PC-3 (cell line): ENCODE measurements at places on chromosomes 12 and 14. TPM values are rescaled to one million over a fixed set of nuclear protein-coding genes. Genes with fewer than 3 reads are reported as not detected.
A peak's percentile ranks its signal among the peaks of the same experiment; 100 is the strongest.

CIT gene
- total RNA-seq: 58.9 and 112 TPM in 2 replicates

DYNC1H1 gene
- total RNA-seq: 606 and 701 TPM in 2 replicates

SAMD4A gene
- total RNA-seq: 42.9 and 45.2 TPM in 2 replicates

MDM1 gene
- total RNA-seq: 10.4 and 19.2 TPM in 2 replicates

FGF23 gene
- total RNA-seq: not detected in 2 replicates

COX8C gene
- not detected in 2 replicates for total RNA-seq

PKP2 gene
- 12.7 TPM in 2 replicates for total RNA-seq

PLEK2 gene
- 48.0 and 57.2 TPM in 2 replicates for total RNA-seq

TSPAN11 gene
- not detected in 2 replicates for total RNA-seq

DNA sequence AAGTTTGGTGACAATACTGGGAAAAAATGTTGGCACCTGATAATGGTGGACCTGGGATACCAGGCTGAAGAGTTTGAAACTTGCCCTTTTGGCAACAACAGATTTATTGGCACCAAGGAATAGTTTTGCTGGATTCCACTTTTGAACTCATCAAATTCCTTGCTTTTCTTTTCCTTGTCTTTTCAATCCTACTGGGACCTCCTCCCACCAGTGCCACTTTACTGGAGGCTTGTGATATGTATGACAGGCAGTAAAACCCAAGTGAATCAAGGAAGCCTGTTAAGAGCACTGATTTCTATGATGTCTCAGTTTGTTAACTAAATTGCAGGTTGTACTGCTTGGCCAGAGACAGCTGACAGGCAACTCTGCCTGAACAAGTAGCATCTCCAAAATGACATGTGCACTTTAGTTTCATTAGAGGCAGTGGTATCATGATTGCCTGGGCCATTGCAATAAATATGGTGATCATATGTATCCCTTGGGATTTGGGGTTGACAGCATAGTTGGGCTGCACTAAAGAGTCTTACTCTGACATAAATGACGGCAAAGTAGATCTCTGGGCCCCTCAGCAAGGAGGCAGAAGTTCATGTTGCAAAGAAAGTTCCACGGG, 565.4 kb downstream of the DIO2 start:
- no peak overlapping the region for H3K27ac ChIP-seq
- H3K36me3 ChIP-seq: no peaks in the 10 kb centered on the region
- DNase-seq: no peak
- H3K4me1 ChIP-seq: no peaks in the 10 kb centered on the region

DNA sequence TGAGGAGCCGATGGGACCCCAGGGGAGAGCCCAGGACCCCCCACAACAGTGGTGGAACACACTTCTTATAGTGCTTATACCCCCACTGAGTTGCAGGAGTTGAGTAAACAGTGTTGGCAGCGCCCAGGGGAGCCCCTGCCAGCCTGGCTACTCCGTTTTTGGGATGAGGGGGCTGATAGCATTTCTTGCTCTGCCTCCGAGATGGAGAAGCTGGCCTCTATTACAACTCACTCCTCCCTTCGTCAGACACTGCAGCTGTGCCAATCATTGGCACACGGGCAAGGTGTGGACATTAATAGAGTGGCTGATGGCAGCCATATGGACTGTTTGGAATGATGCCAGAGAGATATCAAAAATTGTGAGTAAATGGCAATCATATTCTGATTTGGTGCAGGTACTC, 94.9 kb upstream of the TMPO start:
- H3K36me3 ChIP-seq: no peaks in the 10 kb centered on the region
- DNase-seq: no peak
- H3K4me1 ChIP-seq: peaks cover 20% of the 10 kb centered on the region
- H3K27ac ChIP-seq: no peak overlapping the region
- H3K4me3 ChIP-seq: no peak overlapping the region
- H3K27me3 ChIP-seq: no peaks in the 10 kb centered on the region

GRCh38 chr12:92987846-92988621, 58.9 kb upstream of the EEA1 start:
- H3K36me3 ChIP-seq: no peaks in the 10 kb centered on the region
- no peak overlapping the region for H3K27ac ChIP-seq
- DNase-seq: no peak

- no peaks in the 10 kb centered on the region for H3K36me3 ChIP-seq
- DNase-seq: peak; percentile 64
- H3K4me1 ChIP-seq: peaks cover 21% of the 10 kb centered on the region; the same call in 1 of the 2 replicates
- H3K4me3 ChIP-seq: no peak overlapping the region
Observed at GRCh38 chr12:121709478-121709961, 3.0 kb upstream of the TMEM120B start.

GRCh38 chr12:76768576-76768975, 4.7 kb downstream of the ZDHHC17 start:
- no peaks in the 10 kb centered on the region for H3K27me3 ChIP-seq
- no peaks in the 10 kb centered on the region; the same call in 1 of the 2 replicates for H3K36me3 ChIP-seq
- peaks cover 15% of the 10 kb centered on the region; the same call in 1 of the 2 replicates for H3K4me1 ChIP-seq
- no peak overlapping the region for H3K27ac ChIP-seq
- no peak overlapping the region for H3K4me3 ChIP-seq

DNA sequence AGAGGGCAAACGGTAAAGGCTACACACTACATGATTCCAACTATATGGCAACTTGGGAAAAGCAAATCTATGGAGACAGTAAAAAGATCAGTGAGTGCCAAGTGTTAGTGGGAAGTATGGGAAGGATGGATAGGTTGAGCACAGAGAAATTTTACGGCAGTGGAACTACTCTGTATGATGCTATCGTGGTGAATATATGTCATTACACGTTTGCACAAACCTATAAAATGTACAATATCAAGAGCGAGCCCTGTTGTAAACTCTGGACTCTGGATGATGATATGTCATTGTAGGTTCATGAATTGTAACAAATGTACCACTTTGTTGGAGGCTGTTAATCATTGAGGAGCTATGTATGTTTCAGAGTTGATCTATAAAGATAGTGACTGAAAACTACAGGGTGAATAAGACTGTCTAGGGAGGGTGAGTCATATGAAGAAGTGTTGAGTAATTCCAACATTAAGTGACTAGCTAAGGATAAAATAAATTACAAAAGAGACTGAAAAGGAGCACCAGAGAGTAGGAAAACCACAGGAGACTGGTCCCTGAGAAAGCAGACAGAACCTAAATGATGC, 349.2 kb upstream of the LMO3 start:
- H3K27me3 ChIP-seq: no peaks in the 10 kb centered on the region
- H3K4me1 ChIP-seq: peaks cover 11% of the 10 kb centered on the region
- no peaks in the 10 kb centered on the region for H3K36me3 ChIP-seq
- DNase-seq: peak; percentile 79
- H3K4me3 ChIP-seq: no peak overlapping the region

DNA sequence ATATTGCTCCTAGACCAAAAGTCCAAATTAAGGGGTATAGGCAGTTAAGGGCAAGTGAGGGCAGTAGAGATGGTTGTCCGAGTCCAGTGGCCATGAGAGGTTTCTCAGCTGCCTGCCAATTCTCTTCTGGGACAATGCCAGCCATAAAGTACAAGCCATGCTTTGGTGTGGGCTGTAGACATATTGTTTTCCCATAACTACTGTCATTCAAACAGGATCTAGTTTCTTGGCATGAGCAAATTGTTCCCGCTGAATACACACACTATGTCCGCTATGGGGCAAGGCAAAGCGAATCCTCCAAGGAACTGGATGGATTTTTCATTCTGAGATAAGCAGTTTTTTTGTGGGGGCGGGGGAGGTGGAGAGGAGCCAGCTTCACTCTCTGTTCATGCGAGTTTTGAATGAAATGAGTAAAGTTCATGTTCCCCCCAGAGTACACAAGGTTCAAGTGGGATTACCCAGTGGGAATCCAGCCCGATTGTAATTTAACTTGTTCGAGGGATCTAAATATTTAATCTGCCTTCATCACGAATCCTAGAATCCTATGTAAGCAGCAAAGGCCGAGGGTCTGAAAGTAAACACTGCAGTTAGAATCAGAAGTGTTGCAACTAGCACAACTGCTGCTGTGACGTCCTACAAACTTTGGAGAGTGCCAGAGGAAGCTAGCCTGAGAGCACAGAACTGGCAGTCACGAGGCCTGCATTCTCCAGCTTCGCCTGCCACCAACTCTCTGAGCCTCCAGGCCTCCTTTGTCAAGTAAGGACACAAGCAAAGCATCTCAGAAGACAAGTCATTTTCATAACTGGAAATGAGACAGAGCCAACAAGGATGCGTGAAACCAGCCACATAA, 137.0 kb downstream of the CRADD start:
- no peak overlapping the region for H3K4me3 ChIP-seq
- H3K4me1 ChIP-seq: peaks cover 10% of the 10 kb centered on the region
- DNase-seq: no peak

DNA sequence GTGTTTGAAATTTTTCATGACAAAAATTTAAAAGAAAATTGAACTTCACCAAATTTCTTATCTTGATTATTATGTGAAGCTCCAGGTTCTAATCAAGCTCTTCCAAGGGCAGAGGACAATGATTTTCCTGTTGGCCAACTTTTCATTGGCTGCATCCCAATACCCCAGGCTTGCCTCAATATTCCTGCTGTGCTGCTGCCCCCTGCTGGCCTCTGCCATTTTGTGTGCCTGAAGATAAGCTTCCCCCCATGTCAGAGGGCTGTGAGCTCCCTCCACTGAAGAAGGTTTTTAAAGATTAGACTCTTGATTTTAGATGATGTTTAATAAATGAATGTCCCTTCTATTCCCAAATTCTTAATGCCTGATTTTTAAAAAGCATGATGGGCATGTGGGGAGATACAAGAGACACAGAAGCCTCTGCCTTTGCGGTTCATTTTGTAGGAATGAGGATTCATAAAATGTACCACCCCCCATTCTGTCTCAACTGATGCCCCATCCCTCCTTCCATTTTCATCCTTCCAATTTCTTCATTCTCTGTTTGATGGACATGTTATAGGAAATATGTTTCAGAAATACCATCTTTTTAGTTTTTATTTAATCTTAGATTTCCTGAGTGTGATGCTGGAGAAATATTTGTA, 76.7 kb upstream of the RGS6 start:
- H3K4me3 ChIP-seq: no peak overlapping the region
- H3K27me3 ChIP-seq: no peaks in the 10 kb centered on the region; the same call in 1 of the 2 replicates
- DNase-seq: peak; percentile 89
- no peaks in the 10 kb centered on the region for H3K36me3 ChIP-seq
- no peak overlapping the region for H3K27ac ChIP-seq

- H3K27me3 ChIP-seq: no peaks in the 10 kb centered on the region
- H3K4me1 ChIP-seq: no peaks in the 10 kb centered on the region
- no peak for DNase-seq
- H3K27ac ChIP-seq: no peak overlapping the region
- H3K36me3 ChIP-seq: peaks cover 8% of the 10 kb centered on the region; the same call in 1 of the 2 replicates
Observed at GRCh38 chr14:103408491-103409155, 23.4 kb downstream of the MARK3 start.

- no peaks in the 10 kb centered on the region for H3K27me3 ChIP-seq
- no peaks in the 10 kb centered on the region for H3K36me3 ChIP-seq
- H3K4me3 ChIP-seq: no peak overlapping the region
- H3K4me1 ChIP-seq: no peaks in the 10 kb centered on the region
- H3K27ac ChIP-seq: no peak overlapping the region
Observed at GRCh38 chr12:39930101-39930500, 175.8 kb downstream of the SLC2A13 start.

DNA sequence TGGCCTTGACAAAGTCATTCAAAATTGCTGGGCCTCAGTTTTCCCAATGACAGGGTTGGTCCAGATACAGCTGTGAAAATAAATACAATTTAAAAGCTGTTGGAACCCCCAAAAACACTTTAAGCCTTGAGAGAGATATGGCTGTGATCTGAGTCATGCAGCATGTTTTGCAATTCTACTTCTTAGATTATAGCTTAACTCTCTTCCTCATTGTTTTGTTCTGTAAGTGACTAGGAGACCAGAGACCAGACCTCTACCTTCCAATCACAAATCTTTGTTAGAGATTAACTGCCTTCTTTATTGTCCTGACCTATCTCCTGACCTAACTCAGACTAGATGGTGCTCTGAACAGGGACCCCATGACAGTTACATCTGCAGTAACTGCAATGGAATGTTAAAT, 198.1 kb downstream of the STXBP6 start:
- no peak for DNase-seq
- H3K4me3 ChIP-seq: no peak overlapping the region
- H3K36me3 ChIP-seq: no peaks in the 10 kb centered on the region
- no peak overlapping the region for H3K27ac ChIP-seq
- peaks cover 11% of the 10 kb centered on the region; the same call in 1 of the 2 replicates for H3K27me3 ChIP-seq

- DNase-seq: peak; percentile 60
- no peak overlapping the region for H3K27ac ChIP-seq
- H3K36me3 ChIP-seq: no peaks in the 10 kb centered on the region
- no peak overlapping the region for H3K4me3 ChIP-seq
- H3K27me3 ChIP-seq: no peaks in the 10 kb centered on the region; the same call in 1 of the 2 replicates
Observed at GRCh38 chr14:74324931-74325361, 22.2 kb upstream of the ABCD4 start.

DNA sequence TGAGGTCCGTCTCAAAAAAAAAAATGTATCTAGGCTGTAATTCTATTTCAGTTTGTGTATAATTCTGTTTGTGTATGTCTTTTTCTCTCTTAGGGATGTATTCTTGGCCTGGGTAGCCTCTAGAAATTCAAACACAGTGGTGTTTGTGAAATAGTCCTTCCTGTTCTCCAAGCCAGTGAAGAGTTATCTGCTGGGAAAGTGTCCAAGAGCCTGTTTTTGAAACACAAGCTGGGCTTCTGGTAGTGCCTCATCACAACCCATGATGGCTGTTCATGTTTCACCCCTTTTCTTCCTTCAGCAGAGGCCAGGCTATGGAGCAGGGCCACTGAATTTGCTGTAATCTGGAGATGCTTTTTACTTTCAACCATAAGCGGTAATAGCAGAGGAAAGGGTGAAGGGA, 14.7 kb downstream of the METTL3 start:
- H3K4me3 ChIP-seq: no peak overlapping the region
- no peaks in the 10 kb centered on the region for H3K4me1 ChIP-seq

- H3K27me3 ChIP-seq: no peaks in the 10 kb centered on the region
- peak overlapping the region; percentile 65 for H3K27ac ChIP-seq
- H3K4me3 ChIP-seq: peak overlapping the region; percentile 23; the same call in 1 of the 2 replicates
Observed at GRCh38 chr14:49946320-49947141, 53.6 kb downstream of the ARF6 start.

GRCh38 chr12:11849757-11850504, 200.5 kb downstream of the ETV6 start:
- H3K36me3 ChIP-seq: no peaks in the 10 kb centered on the region
- H3K27ac ChIP-seq: no peak overlapping the region
- DNase-seq: no peak
- no peak overlapping the region for H3K4me3 ChIP-seq
- H3K27me3 ChIP-seq: no peaks in the 10 kb centered on the region

DNA sequence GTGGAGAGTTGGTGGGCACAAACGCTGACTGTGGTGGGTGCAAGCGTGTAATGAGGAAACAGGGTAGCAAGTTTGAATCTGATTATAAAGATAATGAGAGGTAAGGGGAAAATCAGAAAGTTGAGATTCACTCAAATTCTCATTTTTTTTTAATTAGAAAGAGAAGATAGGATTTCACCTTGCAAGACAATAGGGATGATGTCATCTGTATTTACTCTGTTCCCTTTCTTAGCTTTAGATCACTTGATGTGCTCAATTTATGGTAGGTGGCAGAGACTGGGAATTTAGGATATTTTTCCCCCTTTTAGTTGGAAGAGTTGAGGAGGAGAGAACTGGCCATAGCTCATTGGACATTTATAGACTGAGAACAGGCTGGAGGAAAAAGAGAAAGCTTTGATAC, 363.6 kb downstream of the AEBP2 start:
- DNase-seq: no peak
- no peaks in the 10 kb centered on the region for H3K36me3 ChIP-seq
- H3K27ac ChIP-seq: no peak overlapping the region
- H3K4me1 ChIP-seq: peaks cover 12% of the 10 kb centered on the region
- H3K27me3 ChIP-seq: no peaks in the 10 kb centered on the region
